ENCODE measurements at places on chromosomes 7 and 10.

DNA sequence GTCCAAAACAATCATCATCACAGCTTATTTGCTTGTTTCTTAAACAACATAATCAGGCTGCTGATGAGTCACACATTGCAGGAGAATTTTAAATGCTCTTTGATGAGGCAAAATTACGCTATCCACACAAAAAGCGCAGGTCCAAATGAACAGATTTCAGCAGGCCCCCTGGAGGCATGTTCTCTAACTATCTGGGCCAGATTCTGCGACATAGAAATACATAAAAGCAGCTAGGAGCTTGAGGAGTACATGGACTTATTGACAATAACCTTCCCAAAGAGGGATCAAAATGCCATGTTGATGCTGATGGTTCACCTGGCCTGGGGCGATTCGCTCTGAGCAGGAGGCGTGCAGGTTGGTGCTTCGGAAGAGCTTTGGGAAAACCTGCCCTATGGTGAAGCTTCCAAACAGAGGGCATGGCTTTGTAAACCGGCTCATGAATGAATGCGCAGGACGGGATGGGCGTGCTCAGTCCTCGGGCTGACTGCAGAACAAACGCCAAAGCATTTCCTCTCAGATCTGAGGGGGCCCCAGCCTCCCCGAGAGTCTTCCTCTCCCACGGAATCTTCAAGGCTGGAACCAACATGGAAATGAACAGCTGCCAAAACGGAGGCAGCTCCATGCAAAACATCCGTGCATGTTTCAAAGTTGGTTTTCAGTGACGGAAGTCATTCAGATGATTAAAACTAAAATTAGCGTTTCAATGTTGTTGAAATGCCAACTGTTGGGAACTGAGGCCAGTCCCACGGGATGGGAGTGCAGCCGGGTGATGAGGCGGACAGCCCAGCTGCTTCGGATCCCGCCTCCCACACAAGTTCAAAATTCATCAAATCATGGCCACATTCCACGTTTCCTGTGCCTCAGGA is 179.6 kb downstream of the TCERG1L start:
- no peak for DNase-seq

DNA sequence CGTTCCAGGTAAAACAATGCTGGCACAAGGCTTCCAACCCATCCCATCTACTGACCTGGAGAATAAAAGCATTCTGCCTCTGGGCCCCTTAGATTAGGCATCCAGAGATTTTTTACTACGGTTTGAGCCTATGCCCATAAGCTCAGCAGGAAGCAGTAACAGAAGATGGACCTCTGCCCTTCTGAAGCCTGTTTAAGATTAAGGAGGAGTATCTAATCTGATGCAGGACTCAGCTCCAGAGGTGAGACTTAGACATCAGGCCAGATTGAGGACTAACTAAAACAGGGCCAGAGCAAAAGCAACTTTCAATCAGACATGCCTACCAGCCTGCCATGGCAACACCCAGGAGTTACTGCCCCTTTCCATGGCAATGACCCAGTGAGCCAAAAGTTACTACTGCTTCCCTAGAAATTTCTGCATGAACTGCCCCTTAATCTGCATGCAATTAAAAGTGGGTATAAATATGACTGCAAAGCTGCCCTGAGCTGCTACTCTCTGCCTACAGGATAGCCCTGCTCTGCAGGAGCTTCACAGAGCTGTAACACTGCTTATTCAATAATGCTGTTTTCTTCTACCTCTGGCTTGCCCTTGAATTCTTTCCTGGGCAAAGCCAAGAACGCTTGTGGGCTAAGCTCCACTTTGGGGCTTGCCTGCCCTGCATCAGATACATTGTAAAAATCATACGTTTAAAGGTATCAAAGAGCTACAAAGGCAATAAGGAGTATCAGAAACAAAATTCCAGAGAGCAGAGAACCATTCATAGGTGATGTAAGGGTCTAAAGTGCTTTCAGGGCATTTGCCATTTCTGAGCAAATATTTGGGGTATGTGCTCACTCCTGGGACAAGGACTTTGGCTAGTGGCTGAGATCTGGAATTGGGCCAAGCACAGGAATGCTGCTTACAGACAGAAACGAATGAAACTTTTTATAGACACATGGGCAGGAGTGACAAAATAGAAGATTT is 25.0 kb upstream of the CNNM1 start:
- DNase-seq, result no peak

GRCh38 chr7:134778941-134779740 is at the start of gene CALD1:
Gene CALD1 (plus strand): TSS chr7:134779634. CDS start chr7:134867734, 88,100 bp downstream.
- DNase-seq, result peak; percentile 36

- DNase-seq, result no peak
Measured at GRCh38 chr10:46264737-46265368, 21.9 kb upstream of the ANTXRL start.

DNA sequence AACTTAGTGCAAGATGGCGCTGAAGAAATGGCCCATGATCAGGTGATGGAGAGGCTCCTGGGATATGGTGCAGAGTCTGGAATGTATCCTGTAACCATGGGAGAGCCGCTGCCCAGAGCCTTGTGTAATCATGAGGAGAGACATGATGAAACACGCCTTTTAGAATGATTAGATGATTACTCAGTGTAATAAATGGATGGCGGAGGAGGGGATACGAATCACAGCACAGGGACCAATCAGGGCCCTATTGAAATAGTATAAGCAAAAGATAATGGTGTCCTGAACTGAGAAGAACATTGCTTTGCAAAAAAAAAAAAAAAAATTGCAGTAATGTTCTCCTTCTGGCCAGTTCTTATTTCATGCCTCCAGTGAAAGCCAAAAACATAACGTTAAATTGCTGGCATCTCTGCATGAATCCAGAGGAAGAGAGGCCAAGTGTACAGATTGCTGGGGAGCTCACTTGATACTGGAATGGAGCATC is 668.5 kb upstream of the AUTS2 start:
- DNase-seq, result no peak

DNA sequence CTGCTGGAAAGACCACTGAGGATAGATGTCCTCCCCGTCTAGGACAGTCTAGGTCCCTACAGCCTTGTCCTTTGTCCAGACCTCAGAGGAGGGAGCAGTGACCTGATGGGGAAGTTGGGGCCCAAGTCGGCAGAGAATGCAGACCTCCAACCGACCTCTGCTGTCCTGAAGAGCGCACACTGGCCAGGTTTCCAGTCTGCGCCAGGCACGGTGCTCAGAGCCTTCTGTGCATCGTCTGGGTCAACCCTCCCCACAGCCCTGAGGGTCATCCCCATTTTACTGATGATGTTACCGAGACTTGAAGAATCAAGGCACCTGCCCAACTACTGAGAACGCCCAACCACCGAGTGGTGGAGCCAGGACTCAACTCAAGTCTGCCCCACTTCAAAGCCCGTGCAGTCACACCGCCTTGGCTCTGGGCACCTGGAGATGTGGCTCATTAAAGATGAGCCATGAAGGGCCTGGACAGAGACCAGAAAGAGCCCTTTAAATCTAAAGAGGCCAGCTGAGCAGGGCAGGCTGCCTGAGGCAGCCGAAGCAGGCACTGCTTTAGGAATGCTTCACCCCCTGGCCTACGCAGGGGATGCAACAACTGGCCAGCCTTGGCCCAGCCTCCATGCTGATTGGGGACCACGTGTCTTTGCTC is 4.4 kb downstream of the ITPRIP start:
- no peak for DNase-seq

GRCh38 chr7:28329661-28330363 is 82.5 kb upstream of the CREB5 start:
- DNase-seq, result no peak

DNA sequence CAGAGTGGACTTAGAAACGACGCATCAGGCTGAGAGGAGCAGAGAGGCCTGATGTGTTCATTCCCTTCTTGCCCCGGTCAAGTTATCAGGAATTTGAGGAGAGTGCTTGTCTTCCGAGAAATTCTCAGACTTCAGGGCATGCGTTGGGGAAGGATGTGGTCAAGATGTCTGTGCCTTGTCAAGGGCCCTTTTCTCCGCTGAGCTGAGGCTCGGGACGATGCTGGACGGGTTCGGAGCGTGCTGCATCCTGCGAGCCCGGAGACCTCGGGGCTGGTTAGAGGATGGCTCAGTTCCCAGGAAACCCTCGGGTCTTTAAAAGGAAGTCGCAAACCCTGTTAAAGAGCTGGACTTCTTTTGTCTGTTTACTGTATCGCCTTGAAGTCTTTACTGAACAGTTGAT is 325.4 kb downstream of the ADARB2 start:
- no peak for DNase-seq

- no peak for DNase-seq
Measured at GRCh38 chr7:150862356-150862755, 10.0 kb downstream of the AOC1 start.

- no peak for DNase-seq
Measured at GRCh38 chr10:13634207-13634606, 47.4 kb downstream of the PRPF18 start.

- DNase-seq, result no peak
Measured at GRCh38 chr10:6399879-6400278, 180.2 kb downstream of the PRKCQ start.

DNA sequence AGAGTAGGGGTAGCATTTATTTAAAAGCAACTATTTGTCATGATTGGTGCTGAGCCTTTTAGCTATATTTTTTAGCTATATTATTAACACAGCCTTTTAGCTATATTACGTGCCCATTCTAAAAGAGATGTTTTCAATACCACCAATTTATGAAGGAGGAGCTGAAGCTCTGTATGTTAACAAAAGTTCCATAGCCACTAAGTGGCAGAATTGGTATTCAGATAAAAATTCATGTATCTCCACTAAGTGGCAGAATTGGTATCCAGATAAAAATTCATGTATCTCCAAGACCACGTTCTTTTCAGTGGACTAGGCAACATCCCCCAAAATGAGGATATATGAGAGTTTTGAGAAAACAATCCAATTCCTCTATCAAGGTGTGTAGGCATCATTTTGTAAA is 268.6 kb downstream of the HGF start:
- no peak for DNase-seq

- DNase-seq, result no peak
Measured at GRCh38 chr7:5396542-5396941, 27.1 kb downstream of the TNRC18 start.

DNA sequence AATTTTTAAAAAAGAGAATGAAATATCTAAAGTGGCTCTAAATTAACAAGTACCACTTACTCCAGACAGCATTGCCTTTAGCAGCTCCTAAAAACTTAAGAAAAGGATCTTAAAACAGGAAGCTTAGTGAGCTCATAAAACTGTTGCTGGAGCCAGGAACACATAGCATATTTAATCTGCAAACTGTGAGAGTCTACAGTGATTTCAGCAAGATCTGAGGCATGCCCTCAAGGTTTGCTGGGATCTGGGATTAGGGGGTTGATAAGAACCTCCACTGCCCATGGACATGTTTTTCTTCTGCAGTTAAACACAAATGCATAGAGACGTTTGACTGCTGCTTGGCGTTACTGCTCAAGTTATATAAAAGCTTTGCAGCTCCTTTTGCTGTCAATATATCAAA is 3.8 kb downstream of the GLI3 start:
- no peak for DNase-seq

DNA sequence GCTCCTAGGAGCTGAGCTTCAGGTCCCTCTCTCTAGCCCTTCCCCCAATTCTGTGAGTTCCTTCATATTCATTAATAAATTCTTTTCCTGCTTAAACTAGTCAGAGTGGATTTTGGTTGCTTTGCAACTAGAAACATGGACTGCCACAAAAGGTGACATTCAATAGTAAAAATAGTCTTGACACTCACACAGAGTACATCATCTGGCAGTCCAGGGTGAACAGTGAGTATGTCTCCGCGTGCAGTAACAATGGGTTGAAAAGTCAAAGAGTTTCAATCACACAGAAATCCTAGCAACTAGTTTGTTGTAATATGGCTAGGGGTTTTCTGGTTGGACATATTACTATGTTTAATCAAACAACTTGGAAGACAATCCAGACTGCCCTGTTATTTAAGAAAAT is 168.8 kb upstream of the TBX20 start:
- DNase-seq, result no peak

All from putamen (tissue), 1 donor.